Stimulated activated CD8-positive, alpha-beta memory T cell treated with anti-CD3 and anti-CD28 coated beads, Interleukin-4, amount 100 ng/mL, for 24 hours (primary cell): ENCODE measurements at places on chromosomes 2 and 18.
A peak's percentile ranks its signal among the peaks of the same experiment; 100 is the strongest.

DNA sequence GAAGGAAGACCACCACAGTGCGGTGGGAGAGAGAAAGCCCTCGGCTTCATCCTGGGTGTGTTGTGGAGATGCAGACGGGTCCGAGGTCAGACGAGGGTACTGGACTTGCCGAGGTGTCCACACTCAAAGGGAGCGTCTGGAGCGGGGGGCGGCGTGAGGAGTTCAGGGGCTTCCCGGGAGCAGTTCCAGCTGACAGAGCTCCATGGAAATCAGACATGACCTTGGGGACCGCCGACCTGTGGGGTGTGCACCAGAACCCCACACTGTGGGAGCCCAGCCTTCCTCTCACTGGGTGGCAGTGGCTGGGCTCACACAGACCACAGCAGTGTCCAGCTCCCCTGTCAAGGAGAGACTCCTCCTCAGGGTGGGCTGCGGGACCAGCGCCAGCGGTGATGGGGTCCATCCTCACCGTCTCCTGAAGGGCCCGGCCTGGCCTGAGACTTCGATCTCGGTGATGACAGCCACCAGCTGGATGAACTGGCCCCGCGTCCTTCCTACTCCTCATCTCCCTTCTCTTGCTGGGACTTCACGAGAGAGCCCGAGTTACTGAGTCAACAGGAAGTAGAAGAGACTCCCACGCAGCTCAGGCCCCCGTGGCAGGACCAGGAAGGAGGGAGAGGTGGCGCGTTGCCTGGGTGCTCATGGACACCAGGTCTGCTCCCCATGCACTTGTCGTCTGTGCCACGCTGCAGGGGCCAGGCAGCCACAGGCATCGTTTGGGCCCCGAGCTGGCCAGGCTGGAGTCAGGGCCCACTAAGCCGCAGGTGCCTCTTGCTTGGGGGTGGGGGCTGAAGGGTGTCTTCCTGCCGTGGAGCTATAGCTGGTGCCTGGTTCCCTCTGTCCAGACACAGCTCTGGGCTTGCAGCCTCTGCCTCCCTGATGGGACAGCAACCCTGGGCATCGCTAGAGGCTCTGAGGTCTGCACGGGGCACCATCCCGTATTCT lies 101.9 kb upstream of the CTDP1 start:
- no peak for DNase-seq

DNA sequence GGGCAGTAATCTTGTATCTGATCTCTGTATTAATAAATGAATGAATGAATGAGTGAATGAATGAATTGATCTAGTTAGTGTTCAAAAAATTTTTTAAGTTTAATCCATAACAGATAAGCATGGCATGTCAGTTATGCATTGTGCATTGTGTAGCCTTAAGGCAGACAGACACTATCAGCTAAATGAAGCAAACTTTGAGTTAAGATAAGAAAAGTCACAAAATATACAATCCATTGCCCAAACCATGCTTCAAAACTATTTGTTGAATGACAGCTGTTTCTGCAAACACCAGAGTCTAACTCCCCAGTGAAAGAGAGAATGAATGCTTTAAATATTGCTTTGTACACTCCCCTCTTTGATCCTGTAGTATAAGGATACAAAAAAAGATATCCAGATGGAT lies 314.3 kb upstream of the ETAA1 start:
- no peak for DNase-seq

DNA sequence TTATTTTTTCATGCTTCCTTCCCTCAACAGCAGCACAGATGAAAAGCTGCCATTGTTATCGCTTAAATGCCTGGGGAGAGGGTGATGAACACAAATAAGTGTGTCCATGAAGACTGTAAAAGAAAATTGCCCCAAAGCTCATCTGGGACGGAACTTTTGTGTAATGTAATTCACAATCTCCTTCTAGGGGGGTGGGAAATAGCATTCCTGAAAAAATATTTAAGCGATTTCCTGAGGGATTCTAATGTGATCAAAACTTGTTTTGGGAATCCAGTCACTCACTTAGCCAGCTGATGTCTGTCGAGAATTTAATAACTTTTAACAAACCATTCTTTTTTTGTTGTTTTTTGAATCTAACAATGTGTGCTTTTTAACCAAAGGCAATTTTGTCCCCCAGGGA lies 427.9 kb downstream of the PLCL1 start:
- DNase-seq = no peak

DNA sequence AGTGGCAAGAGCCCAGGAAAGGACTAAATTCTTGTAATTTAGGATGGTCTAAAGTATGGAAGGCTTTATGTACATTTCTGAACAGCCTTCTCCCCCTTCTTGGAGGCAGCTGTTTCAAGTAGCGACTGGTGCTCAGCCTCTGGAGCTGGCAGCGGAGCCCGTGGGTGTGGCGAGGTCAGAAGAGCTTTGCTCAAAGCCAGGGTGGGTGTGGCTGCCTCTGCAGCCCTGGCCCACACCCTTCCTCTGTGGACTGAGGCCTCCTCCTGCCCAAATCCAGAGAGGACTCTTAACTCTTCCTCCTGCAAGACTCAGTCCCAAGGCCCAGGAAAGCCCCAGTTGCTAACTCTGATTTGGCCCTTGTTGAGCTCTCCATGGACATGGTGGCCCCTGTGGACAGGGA lies 202.1 kb upstream of the REV1 start:
- no peak for DNase-seq

DNA sequence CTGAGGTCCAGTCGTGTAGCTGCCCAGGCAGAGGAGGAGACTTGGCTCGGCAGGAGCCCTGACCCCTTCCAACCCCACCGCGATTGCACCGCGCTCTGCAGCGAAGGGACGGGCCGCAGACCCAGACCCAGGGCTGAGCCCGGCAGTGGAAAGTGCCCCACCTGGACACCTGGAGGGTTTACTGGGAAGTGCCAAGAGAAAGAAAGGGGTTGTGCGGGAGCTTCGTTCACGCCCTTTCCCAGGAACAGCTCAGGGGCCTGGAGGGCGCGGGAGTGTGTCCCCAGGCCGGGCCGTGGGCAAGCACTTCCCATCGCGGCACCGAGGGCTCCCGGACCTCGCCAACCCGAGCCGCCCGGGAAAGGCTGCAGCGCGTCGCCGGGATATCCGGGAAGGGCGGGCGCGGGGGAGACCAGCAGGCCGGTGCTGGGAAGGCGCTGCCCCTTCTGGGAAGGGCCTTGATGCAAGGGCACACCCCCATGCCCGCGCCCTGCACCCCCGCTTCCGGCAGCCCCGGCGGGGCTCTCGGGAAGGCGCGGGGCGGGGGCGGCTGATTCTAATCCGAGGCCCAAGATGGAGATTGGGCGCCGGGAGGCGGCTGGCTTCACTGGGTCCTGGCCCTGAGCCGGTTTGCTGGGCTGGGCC lies 36.1 kb upstream of the MRPL33 start:
- DNase-seq = peak; percentile 44

- no peak for DNase-seq
These were observed 46.7 kb downstream of the EN1 start for GRCh38 chr2:118800736-118801135.

GRCh38 chr2:109128616-109129355 lies at the start of gene SH3RF3:
TSS of gene SH3RF3 (plus strand) at chr2:109129205.
- no peak for DNase-seq

- no peak for DNase-seq
These were observed 21.7 kb downstream of the C2orf92 start for GRCh38 chr2:97691166-97691565.

GRCh38 chr2:205367331-205367935 lies 314.9 kb upstream of the NRP2 start:
- DNase-seq = no peak

GRCh38 chr18:23269928-23270327 lies 134.6 kb downstream of the CABLES1 start:
- DNase-seq = no peak

GRCh38 chr18:75158465-75159237 lies 50.3 kb downstream of the PTGR3 start:
- DNase-seq = no peak

GRCh38 chr2:177283906-177284305 lies 19.4 kb upstream of the NFE2L2 start:
- no peak for DNase-seq

GRCh38 chr18:35731701-35732100 lies 150.2 kb downstream of the GALNT1 start:
- no peak for DNase-seq

DNA sequence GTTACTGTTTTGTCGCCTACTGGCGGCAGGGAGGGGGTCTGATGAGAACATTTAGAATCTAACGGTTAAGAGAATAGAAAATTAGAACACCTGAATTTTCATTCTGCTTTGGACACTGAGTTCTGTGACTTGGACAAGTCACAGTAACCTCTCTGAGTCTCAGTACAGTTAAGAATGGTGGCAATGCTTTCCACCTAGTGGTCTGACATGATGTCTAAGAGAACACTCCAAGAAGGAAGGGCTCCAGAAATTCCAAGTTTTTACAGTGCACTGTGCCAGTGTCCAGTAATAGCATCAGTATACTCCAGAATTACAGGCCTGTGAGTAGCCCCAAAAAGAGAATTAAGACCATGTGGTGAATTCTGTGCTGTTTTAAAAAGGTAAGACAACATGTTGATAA lies 174.1 kb upstream of the ZFP36L2 start:
- no peak for DNase-seq

- DNase-seq = no peak
These were observed 3.3 kb downstream of the TTLL4 start for GRCh38 chr2:218713922-218714321.

- no peak for DNase-seq
These were observed 824.9 kb downstream of the GALR1 start for GRCh38 chr18:78074400-78075020.

- no peak for DNase-seq
These were observed 615.8 kb upstream of the SYT4 start for GRCh38 chr18:43893001-43893637.

DNA sequence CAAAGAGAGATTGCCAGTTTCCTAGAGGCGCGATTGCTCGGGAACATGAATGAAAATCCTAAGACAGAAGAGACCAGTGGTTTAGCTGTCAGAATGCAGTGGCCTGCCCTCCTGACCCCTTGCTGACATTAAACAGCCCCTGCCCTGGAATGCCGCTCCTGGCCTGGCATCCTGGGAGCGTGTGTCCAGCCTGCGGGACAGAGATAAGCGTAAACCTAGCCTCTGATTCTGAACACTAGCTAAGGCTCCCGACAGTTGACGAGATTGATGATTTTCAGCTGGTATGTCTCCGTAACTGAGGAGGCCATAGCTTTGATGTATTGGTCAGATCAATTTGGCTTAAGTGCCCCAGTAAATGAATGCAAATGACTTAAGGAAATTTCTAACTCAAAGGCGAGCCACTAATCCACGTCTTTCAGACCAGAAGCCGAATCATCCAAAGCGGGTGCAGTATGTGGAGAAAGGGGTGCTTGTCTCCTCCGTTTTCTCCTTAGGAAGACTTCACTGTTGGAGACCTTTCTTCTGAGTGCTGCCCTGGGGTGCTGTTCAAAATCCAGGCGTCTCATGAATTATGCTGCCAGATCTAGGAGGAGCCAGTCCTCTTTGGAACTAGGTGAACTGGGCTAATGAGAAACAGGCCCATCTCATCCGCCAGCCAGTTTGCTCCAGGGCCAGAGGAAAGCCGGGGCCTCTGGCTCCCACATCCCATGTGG lies 142.5 kb upstream of the L3MBTL4 start:
- no peak for DNase-seq

DNA sequence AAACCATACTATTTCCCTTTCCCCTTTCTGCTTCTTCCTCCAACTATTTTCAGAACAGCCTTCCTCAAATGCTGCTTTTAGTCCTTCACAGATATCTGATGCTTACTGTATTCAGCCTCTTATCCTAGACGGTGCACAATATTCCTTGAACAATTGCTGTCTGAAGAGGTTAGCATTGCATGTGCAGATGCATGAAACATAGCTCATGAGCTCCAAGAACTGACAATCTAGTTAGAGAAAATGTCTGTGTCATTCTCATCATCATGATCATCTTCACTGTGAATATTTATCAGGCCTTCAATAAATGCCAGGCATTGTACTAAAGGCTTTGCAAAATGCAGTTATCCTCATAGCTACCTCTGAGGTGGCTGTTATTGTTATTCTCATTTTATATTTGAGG lies 190.7 kb downstream of the DNER start:
- DNase-seq = no peak

- DNase-seq = no peak
These were observed 42.6 kb downstream of the PNO1 start for GRCh38 chr2:68200157-68200787.

DNA sequence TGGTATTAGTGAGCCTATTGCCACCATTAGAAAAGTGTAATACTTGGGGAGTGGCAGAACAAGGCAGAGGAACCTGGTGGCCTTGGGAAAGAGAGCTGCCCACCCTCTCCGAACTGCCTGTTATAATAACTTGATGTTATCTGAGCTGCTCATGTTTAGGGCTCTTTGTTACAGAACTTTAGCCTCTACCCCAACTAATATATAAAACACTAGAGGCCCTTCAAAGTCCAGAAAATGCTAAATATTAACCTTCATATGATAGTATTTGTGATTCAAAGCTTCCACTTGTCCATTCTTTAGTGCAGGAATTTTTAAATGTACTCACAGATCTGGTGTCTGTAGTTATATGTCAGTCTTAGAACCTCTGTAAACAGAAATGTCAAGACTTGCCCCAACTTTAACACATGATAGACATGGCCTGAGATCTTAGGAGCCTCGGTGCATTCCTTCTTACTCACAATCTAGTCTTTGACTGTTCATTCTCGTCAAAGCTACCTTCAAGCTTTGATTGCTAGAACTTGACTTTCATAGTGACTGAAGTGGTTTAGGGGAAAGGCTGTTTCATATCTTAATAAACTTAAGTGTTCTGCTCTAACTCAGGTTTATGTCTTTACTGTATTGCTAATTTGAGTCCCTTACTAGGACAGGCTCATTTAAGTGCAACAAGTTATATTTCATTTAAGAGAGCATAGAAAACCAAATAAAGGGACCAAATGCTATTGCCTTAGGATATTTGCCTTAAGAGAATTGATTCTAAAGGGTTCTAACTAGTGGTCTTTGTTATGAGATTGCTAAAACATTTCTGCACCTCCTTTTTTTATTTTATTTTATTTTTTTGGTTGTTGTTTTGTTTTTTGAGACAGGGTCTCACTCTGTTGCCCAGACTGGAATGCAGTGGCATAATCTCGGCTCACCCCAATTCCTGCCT lies 41.6 kb downstream of the DDX1 start:
- no peak for DNase-seq

- no peak for DNase-seq
These were observed 430.0 kb upstream of the TNP1 start for GRCh38 chr2:217289907-217290280.

DNA sequence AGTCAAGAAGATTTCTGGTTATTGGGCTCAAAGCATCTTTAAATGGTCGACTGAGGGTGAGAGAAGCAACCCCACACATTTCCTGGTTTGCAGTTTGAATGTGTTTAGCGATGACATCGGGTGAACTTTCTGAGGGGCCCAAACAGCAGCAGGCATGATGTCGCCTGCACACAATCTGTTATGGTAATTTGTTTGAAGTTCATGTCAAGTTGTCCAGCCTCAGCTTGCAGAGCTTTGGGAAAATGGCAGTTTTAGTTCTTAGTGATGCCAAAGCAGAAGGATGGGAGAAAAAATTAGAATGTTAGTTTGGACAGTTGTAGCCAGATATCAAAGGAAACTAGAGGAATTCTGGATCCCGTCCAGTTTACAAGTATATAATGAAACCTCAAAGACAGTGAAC lies 284.6 kb downstream of the MBD5 start:
- DNase-seq = no peak
